Large intestine (tissue), 12 donors: ENCODE measurements at places on chromosomes 13 and 19. TPM values are rescaled to one million over a fixed set of nuclear protein-coding genes. Genes with fewer than 3 reads are reported as not detected.

- DNase-seq: no peak
Observed at GRCh38 chr19:33260628-33261418, 35.2 kb upstream of the SLC7A10 start.

- no peak for DNase-seq
Observed at GRCh38 chr13:40440990-40441820, 225.2 kb downstream of the FOXO1 start.

DNA sequence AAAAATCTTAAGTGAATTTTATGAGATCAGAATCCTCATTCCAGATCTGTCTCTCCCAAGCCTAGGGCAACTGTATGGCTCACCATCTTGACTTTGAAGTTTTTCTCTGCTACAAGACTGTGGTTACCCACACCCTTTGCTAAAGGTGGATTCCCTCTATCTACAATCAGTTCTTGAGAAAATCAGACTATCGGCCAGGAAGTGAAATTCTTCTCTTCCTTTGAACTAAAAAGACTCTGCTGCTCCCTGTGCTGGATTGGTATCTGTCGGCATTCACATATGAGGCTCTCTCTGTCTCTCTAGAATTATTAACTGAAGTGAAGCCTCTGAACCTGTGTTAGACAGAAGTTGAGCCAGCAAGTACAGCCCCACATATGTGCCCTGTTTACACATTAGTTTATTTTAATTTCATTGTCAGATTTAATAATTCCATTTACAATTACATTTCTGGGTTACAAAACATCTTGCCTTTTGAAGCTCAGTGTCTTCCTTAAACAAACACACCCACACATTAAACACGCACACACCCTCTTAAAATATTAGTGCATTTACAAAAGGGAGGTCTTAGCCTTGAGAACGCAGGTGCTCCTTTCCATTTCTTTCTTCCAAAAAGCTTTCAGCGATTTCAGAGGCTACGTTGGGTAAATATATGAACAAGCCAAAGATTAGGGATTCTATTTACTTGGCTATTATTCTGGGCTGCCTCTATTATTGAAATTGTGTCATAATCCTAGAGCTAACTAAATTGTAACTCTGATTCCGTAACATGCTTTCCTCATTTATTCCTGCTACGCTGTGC, 145.7 kb downstream of the MIPEP start:
- DNase-seq: no peak

DNA sequence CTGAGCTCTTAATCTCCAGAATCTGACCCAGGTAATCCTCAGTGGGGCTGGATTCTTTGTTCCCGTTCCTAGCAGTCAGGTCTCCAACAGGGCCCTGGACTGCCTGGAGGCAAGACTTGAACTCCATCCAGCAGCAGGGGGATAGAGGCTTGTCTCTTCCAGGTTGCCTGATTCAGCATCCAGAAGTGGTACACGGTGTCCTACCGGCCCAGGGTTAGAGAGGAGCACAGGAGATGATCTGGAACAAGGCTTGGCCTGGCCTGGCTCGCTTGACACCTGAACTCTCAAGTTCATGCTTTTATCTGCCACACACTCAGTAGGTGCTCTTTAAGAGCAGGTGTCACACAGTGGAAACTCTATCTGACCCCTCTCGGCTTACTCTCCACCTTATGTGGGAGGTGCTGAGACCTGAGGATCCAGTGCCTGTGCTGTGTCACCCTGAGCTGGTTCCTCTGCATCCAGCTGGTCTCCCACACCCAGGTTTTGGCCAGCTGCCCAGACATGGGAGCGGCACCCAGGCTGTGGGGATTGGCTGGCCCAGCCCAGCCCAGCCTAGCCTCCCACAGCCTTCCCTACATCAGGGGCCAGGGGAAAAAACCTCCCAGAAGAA, at the start of gene CYP4F3:
Gene CYP4F3 (plus strand): TSS at position 604 of the 610 bp plus-strand sequence. CDS start 519 bp downstream, outside the sequence.
- peak; percentile 98 for DNase-seq

OR1I1 gene
- polyA plus RNA-seq: not detected

DNAJC3 gene
- polyA plus RNA-seq: 38.8 TPM

GRCh38 chr19:33284146-33284643, 18.1 kb downstream of the CEBPA start:
- DNase-seq: no peak

DNA sequence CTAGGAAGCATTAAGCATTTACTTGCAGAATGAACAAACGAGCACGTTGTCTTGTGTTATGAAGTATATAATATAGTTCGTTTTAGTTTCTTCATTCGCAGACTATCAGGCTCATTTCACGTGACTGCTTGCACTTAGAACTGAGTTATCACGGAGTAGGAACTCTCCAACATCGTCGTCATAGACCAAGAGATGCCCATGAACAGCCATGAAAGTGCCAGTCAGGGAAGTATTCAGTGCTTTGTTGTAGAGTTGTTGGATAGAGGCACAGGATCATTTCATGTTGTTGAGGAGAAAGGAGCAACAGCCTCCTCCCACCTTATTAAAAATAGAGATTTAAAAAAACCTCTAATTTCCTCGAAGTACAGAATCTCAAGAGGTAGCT, 977 bp upstream of the IL17D start:
- peak; percentile 82 for DNase-seq

NCR1 gene
- polyA plus RNA-seq: 1.1 TPM

HSH2D gene
- 15.4 TPM for polyA plus RNA-seq

- no peak for DNase-seq
Observed at GRCh38 chr19:3849092-3849491, 19.7 kb downstream of the ZFR2 start.

GRCh38 chr19:18869781-18870530, 26.0 kb downstream of the CERS1 start:
- DNase-seq: no peak

CEACAM20 gene
- 2.6 TPM for polyA plus RNA-seq

TRIM28 gene
- polyA plus RNA-seq: 345 TPM

DNA sequence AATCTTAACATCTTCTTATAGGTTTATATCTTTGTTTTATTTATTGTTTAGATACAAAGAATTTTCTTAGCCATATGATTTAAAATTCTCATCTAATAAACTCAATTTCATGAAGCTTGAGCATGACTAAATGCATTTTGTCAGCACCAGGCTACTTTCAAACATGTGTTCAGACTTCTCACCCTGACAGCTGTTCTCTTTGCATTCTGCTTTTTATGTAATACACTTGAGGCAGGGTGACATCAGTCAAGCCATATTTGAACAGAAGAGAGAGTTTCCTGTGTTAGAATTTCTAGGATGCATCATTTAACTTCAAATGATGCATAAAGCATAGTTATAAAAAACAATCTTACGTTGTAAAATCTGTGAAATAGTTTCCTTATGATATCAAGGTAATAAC, 1295.1 kb upstream of the PCDH20 start:
- no peak for DNase-seq

GRCh38 chr13:52961256-52961910, 67.2 kb upstream of the OLFM4 start:
- DNase-seq: no peak

- peak; percentile 16 for DNase-seq
Observed at GRCh38 chr19:55676889-55677505, 2.0 kb downstream of the EPN1 start.
